SK-N-SH treated with all-trans-retinoic acid at 6 μM for 48 hours (cell line): ENCODE measurements at places on chromosomes 7 and 10.
A peak's percentile ranks its signal among the peaks of the same experiment; 100 is the strongest.

- ATAC-seq: peak; percentile 95
Observed at GRCh38 chr7:128954830-128955802, 17.4 kb downstream of the IRF5 start.

DNA sequence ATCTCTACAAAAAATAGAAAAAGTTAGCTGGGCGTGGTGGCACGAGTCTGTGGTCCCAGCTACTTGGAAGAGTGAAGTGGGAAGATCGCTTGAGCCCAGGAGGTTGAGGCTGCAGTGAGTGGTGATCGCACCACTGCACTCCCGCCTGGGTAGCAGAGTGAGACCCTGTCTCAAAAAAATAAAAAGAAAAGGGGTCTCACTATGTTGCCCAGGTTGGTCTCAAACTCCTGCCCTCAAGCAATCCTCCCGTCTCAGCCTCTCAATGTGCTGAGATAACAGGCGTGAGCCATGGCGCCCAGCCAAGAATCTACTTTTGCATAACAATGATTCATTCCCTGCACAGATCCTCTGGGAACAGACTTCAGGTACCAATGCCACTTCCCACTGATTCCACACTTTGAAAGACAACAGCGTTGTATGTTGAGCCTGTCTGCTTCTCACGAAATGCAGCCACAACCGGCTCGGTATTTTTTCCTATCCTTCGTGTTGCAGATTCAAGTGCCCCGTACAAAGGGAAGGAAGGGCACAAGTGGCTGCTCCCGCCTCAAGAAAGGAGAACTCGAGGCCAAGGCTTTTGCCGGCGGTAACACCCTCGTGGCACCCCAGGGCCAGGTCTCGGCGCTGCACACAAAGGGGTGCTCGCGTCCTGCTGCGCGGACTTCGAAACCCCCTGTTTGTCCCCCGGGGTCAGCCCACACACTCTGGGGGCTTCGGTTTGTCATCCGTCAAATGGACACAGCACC lies 745 bp downstream of the DAGLB start:
- peak; percentile 55 for ATAC-seq

DNA sequence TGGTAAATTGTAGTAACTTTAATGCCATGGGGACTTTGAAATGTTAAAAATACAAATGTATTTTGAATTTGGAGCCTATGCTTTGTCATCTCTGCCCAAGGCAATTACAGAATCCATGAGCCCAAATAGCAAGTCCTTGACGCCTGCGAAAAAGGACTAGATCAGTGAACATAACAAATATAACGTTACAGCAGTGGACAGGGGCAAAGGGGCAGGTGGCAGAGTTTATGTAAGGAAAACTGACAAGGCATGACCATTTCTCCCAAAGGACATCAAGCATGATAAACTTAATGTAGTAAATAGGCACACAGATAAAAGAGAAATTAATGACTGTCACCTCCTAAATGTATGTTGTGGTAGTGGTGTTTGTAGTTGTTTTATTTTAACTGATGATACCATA lies 297.1 kb downstream of the LRRTM3 start:
- no peak for ATAC-seq

DNA sequence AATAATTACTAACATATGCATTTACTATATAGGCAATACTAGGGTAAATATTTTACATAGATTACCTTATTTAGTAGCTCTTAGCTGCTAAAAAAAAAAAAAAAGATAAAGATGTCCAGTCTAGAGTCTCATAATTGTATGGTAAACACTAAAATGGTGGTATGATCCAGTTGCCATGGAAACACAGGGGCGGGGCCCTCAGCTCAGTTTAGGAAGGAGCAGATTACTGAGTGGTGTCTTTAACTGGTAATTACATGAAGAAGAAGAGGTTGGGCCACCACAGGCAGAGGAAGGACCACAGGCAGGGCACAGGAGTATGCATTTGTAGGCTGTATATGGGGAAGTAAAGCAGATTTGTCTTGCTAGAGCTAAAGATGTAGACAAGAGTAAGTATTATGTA lies 43.7 kb downstream of the ITGB8 start:
- ATAC-seq: no peak

DNA sequence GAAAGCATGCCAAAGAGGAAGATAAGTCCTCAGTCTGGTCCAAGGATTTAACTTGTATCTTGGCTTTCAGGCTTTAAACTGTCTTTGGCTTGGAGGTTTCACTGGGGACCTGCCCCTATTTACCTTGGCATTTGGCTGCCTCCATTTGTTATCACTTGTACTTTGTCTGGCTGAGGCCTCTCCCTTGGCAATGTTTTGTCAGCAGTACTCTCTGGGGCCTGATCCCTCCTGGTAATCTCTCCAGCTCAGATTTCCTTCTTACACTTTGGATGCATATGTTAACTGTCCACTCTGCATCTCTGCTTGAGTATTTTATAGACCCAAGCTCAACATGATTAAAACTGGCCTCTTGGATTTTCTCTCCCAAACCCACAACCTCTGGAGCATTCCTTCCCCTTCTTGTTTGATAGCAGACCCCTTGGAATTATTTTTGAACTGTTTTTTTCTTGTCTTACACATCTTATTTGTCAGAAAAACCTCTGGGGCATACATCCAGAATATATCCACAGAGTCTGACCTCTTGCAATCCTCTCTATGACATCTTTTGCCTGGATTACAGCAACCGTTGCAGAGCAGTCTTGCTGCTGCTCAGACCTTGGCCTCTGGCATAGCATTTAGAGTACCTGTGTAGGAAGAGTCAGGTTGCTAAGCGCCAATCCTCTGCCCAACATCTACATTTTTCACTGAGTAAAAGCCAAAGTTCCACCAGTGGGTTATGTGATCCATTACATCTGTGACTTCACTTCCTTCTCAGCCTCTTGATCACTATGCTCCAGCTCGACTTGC lies 35.2 kb downstream of the ZNF487 start:
- no peak for ATAC-seq
